Activated T-helper 2 cell treated with anti-CD3 and anti-CD28 coated beads, Interferon-gamma antibody, Interleukin-2, Interleukin-4, amounts not matched to agents 10 μg/mL and 5 μg/mL and 100 μg/mL, durations not matched to agents 14 hours and 24 hours and 36 hours (primary cell): ENCODE measurements at places on chromosomes 6 and 20.
A peak's percentile ranks its signal among the peaks of the same experiment; 100 is the strongest.

- DNase-seq: no peak
Measured at GRCh38 chr20:25622450-25623224, 1.2 kb downstream of the NANP start.

DNA sequence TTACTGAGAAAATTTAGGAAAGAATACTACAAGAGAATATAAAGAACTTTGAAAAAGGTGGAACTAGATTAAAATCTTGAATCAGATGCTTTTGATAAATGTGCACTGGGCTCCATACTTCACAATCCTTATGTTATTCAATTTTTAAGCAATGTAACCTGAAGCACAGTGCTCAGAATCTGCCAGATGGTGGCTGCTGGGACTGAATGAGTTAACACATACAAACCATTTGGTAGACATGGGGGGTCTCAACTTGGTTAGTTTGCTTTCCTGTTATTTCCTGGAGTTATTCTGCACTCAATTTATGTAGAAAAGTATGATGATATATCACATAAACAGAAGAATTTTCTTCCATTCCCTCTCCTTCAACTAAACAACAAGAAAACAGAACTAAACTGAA lies 326.5 kb downstream of the RNGTT start:
- no peak for DNase-seq

DNA sequence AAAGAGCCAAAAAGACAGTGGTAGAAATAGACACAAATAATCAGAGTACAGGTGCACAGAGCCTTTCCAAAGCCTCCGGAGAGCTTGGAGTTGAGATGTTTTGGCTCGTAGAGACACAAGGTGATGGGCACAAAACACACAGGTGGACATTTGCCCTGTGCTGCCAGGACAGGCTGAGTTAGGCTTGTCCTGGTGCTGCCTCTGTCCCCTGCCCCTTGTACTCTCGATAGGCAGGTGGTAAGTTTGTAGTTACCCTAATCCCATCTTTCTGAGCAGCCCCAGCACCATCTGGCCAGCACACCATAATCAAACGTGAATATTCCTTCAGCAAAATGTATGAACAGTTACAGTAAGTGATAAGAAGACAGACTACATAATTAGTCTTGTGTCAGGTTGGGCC lies 95.5 kb downstream of the FOXC1 start:
- no peak for DNase-seq

DNA sequence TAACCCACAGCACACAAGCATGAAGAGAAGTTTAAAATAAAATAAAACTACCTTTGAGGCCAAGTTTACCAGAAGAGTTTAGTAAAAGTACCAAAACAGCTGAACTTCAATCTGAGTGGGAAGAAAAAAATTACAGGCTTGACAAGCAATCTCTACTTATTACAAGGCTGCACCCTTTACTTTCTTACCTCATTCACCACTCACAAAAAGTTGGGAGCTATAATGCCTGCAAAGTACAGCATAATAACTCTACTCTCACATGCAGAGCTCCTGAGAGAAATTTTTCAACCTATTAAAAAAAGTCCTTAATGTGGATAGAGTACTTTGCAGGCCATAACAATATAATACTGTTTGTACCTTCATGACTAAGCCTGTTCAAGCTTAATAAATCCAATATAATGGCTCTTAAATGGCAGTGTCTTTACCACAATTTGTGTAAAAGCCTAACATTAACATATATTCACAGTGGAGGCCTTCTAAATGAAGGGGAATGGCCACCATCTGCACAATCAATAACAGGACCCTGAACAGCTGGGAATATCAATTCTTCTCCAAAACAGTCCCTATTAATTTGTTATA lies 103.1 kb downstream of the DST start:
- no peak for DNase-seq

DNA sequence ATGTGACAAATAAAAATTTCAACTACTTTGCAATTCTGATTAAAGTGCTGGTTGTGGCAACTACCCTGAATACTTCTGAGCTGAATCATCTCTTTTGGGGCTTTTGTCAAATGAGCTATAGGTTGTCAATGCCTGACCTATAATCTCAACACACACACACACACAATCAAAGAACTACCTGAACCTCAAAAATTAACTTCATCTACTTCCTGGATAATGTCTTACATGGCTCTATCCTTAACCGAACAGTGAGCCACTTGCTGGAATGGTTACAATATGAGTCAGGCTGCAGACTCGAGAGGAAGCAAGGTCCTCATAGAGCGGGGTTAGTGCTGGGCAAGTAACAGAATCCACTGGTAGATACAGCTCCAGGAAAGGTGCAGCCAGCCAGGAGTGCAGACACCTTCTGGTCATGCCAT lies 70.6 kb upstream of the DST start:
- no peak for DNase-seq

DNA sequence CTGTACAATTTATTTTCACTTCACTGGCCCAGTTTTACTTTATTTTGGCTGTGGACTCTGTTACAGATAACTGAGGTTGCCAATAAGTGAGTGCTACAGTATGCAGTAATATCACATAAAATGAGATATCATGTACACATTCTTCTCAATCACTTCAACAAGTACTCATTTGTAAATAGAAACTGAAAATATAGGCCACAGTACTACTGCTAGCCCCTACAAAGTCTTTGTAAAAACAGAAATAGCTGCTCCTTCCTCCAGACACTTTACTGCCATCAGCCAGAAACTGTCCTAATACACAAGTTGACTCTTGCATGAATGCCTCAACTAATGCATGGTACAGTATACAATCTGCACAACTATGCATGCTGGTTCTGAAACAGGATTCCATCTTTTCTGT lies 9.2 kb downstream of the DTNBP1 start:
- DNase-seq: no peak

DNA sequence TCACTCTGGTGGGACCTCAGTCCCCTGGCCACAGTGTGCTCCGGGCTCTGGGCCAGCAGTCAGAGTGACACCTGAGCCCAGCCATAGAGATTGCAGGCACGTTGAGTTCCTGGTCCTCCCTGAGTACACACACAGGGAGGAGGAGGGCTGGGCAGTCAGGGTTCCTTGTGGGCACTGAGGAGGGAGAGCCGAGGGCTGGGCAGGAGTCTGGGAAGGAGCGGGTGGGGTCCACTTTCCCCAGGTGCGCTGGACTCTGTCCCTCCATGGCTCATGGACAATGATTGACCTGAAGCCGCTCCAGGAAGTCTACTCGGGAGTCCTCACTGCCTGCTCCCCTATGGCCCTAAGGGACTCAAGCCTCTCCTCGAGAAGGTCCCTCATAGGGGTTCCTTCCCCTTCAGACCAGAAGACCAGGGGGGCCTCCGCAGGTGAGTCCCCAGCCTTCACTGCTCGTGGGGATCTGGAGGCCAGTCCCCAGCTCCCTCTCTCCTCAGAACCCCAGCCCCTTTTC lies 1.1 kb downstream of the SLC44A4 start:
- DNase-seq: no peak

DNA sequence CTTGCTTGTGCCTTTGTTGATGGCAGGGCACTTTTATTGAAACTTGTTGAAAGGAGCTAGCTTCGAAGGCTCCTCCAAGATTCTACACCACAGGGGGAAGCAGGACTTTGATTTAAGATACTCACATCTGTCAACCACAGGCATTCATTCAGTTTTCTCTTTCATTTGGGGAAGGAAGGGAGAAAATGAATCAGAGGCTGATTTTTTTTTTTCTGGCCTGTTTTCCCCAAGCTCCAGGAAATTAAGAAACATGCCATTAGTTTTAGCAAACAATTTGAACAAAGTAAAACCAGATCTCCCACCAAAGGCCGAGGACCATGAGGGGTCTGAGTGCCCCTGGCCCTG lies 8.7 kb upstream of the APCDD1L start:
- DNase-seq: no peak

DNA sequence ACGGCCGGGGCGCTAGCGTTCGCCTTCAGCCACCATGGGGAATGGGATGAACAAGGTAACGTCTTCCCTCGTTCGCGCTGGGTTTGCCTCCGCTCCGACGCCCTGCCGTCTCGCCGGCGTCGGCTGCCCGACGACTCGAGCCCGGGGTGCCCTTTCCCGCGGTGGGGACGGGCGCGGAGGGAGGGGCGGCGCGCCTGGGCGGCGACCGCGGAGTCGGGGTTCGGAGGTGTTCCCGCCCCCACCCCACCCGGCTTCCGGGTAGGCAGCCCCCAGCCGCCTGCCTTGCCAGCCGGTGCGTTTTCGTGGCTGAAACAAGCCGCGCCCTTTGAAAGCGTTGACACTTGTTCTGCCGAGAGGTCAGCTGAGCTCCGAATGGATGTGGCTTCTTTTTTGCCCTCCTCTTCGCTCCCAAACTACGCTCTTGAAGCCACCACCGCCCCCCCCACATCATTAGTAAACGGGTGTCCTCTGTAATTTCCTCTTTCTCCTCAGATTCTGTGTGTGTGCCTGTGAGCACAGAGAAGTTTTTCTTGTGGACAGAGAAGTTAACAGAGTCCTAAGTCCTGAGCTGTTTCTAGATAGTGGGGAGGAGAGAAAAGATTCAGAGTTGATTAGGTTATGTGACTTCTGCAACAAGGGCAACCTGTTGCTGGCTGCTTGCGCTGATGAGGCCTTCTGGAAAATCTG lies 362 bp downstream of the DUSP22 start:
- no peak for DNase-seq

DNA sequence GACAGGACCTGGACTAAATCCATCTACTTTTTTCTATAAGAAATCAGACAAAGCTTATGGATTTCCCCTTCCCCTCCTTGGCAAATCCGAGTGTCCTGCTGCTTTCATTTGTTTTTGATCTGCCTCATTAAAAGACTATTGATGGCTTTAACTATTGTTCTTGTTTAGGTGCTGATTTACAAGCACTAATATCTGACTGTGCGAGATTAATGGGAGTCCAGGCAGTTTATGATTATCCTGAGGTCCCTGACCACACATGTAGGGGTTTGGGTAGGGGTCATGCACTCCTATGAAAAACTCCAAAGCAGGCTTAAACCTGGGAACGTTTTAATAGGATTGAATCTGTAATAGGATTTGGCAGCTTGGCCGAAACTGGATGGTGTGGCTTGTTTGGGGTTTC lies 317.5 kb upstream of the POU3F2 start:
- no peak for DNase-seq

DNA sequence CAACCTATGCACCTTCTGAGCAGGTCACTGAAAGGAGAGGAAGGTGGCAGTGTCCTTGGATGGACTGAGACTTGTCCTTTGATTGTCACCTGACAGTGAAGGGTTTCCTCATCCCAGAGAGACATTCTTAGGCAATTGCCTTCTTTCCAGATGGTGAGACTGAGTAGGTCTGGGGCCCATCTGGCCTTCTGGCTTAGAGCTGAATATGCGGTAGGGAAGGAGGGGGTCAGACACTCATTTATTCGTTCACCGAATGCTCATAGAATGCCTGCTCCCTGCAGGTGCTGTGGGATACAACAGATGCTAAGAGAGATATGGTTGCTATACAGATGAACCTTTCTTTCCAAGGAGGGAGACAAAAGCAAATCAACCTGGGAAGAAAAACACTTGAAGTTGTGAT lies 76.8 kb downstream of the BMP6 start:
- DNase-seq: no peak

- peak; percentile 1 for DNase-seq
Measured at GRCh38 chr6:170210651-170211403, 80.1 kb downstream of the DLL1 start.

GRCh38 chr6:4950836-4951533 lies 52.9 kb downstream of the RPP40 start:
- DNase-seq: no peak

DNA sequence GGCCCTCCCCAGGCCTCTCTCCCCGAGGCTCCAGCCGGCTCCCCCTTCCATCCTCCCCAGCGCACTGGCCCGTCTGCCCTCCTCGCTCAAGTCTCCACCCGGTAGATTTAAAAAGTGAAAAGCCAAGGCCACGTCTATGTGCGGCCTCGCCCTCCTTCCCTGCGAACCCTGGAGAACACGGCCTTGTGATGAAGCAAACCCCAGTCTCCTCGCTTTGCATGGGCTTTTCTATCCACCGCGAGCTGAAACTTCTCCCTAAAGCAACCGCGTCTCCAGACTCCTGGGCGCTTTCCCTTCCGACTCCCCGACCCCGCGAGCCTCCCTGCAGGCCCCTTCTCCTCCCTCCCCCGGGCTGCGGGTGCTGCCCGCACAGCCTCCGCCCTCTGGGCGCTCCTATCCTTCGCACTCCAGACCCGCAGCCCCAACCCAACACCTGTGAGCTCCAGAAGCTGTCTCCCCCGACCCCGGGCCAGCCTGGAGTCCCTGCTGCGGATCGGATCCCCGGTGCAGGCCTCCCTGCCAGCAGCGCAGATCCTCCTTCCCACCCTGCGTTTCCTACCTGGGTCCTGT lies 265.2 kb upstream of the QKI start:
- DNase-seq: no peak

DNA sequence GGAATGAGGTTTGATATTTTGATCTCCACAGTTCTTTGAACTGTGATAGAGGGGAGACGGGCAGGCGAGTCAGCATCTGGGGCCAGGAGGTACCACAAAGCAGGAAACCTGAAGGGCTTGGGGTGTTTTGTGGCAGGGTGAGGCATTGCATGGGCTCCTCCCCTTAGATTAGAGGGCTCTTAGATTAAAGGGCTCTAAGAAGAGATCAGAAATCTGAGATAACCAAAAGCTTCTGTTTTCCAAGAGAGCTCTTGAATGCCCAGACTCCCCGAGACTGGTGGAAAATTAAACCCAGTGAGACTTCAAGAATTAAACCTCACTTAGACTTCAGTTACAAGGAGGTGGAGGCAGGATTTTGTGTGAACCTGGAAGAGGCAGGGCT lies 2.4 kb upstream of the GPX5 start:
- peak; percentile 33 for DNase-seq

DNA sequence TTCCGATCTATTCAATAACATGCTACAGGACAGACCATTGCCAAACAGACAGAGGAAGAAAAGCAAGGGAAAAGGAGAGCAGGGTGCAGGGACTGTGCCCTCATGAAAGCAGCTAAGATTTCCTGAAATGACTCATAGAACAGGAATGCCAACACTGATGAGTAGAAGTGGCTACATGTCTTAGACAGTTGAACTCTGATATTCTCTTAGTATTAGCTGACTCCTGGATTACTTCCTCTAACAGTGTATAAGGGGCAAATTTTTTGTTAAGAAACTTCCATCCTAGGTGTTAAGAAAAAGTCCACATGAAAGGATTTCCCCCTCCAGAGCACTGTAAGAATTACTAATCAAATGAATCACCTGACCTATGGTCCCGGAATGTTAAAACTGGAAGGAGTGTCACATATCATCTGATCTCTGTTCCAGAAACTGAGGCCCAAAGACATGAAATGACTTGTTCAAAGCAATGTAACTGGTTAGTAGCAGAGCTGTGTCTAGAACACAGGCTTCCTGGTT lies 224.9 kb downstream of the IBTK start:
- no peak for DNase-seq

DNA sequence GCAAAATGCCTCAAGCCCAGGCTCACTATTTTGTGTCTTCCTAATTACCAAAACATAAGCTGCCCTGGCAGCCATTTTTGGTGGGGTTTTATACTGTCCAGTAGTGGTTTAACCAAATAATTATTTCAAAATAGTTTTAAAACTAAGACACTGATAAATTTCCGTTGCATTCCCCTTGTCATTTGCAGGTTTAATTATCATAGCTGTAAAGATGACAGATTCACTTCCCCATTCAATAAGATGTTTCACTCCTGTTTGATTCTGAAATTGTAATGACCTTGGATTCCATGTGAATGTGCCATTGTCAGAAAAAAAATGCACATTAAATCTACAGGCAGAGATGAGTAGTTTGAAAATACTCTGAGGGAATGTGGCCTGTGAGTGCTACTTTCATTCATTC lies 172.0 kb downstream of the COL9A1 start:
- no peak for DNase-seq

GRCh38 chr20:53202777-53203176 lies 230.6 kb downstream of the TSHZ2 start:
- no peak for DNase-seq

- peak; percentile 83 for DNase-seq
Measured at GRCh38 chr20:309841-310644, 12.7 kb downstream of the ZCCHC3 start.

GRCh38 chr20:17345321-17345720 lies 118.5 kb downstream of the PCSK2 start:
- no peak for DNase-seq
